Right atrium auricular region (tissue), 2 donors: ENCODE measurements at places on chromosomes 6 and 20.

- no peaks in the 10 kb centered on the region for H3K36me3 ChIP-seq
- DNase-seq = no peak
- no peak overlapping the region for H3K27ac ChIP-seq
Observed at GRCh38 chr6:170017603-170018320, 266.3 kb downstream of the ERMARD start.

DNA sequence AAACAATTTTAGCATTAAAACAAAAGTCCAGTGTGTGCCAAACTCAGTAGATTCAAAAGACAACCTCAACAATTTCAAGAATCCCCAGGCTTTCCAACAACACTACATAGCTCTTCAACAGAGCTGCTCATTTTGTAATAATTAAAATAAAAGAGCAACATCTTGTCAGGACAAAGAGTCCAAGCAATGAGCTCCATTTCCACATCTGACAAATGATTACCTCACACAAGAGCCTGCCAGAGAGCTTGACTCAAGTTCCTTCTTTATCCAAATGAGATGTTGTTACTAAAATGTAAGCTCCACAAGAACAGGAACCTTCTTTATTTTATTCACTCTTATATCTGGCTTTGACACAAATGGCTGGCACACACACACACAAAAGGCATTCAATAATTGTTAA, 449.8 kb downstream of the HACE1 start:
- no peak overlapping the region for H3K4me3 ChIP-seq
- no peak overlapping the region for H3K27ac ChIP-seq
- no peaks in the 10 kb centered on the region for H3K36me3 ChIP-seq
- H3K4me1 ChIP-seq = no peaks in the 10 kb centered on the region
- H3K27me3 ChIP-seq = no peaks in the 10 kb centered on the region

- H3K4me1 ChIP-seq = no peaks in the 10 kb centered on the region
- peak; percentile 42 for DNase-seq
- H3K27me3 ChIP-seq = no peaks in the 10 kb centered on the region
- H3K27ac ChIP-seq = no peak overlapping the region
- peaks cover 22% of the 10 kb centered on the region for H3K36me3 ChIP-seq
Observed at GRCh38 chr20:58706975-58707681, 14.5 kb downstream of the NPEPL1 start.

DNA sequence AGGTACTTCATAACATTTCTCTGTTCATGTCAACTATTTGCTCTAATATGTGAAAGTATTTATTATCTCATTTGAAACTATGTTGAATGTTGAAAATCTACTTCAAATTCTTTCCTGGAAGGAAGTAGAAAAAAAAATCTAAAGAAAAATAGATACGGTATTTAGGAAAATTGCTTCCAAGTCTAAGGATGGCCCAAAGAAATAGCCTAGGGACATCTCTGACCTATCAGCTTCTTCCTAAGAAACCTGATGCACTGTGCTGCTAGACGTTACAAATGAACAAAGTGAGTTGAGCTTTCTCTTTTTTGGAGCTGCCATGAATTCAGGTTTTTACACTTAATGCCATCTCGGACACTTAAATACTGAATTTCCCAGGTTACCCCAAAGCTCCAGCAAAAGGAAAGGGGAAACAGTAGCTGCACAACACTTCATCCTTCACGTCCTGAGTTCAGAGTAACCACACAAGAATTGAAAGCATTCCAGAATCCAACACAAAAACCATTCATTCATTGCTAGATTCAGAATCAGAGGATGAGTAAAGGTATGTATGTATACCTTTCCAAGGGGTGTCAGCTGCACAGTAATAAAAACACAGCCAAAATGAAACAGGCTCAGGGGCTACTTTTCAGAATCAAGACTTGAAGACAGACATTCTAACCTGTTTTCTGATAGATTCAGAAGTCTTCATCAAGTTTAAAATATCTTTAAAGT, 7.9 kb downstream of the RMND1 start:
- no peak for DNase-seq
- H3K27ac ChIP-seq = no peak overlapping the region
- H3K4me1 ChIP-seq = no peaks in the 10 kb centered on the region
- no peak overlapping the region for H3K4me3 ChIP-seq

DNA sequence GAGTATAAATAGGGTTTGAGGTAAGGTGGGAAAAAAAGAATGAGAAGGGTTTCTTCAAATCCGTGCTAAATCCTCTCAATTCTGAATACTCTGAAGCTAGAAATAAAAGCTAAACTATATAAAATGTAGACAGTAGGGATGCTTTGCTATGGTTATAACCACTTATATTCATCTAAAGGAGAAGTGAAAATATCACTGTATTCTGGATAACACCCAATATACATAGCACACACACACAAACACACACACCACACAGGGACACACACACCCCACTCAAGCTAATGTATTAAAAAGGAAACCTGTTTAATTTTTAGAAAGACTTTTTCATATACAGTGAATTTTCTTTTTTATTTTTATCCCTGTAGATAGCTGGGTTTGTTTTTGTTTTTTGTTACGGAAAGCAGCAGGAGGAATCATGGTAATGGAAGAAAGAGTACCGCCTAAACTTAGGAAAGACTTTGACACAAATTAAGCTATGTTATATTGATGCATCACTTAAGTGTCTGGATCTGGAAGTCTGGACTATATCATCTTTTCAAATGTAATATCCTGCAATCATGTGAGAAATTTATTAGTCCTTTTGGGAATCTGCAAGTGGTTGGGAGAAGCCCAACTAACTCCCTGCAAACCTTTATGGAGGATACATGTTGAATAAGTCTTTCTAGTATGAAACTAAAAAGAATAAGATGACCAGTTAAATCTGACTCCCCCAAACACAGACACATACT, 68.4 kb upstream of the FABP7 start:
- no peaks in the 10 kb centered on the region for H3K36me3 ChIP-seq
- no peaks in the 10 kb centered on the region for H3K4me1 ChIP-seq
- H3K4me3 ChIP-seq = no peak overlapping the region
- H3K27ac ChIP-seq = no peak overlapping the region
- H3K27me3 ChIP-seq = no peaks in the 10 kb centered on the region

GRCh38 chr6:129188795-129189194, 305.9 kb downstream of the LAMA2 start:
- no peak overlapping the region for H3K27ac ChIP-seq
- H3K27me3 ChIP-seq = no peaks in the 10 kb centered on the region
- no peak overlapping the region for H3K4me3 ChIP-seq
- H3K4me1 ChIP-seq = no peaks in the 10 kb centered on the region

GRCh38 chr6:42185597-42185996, 9.2 kb downstream of the GUCA1B start:
- no peak overlapping the region for H3K4me3 ChIP-seq
- no peak overlapping the region for H3K27ac ChIP-seq
- H3K36me3 ChIP-seq = no peaks in the 10 kb centered on the region
- H3K27me3 ChIP-seq = no peaks in the 10 kb centered on the region
- no peak for DNase-seq

GRCh38 chr6:163554663-163555062, 140.1 kb downstream of the QKI start:
- H3K27ac ChIP-seq = no peak overlapping the region
- DNase-seq = peak; percentile 71
- no peak overlapping the region for H3K4me3 ChIP-seq
